ENCODE measurements at places on chromosomes 3 and 15.

DNA sequence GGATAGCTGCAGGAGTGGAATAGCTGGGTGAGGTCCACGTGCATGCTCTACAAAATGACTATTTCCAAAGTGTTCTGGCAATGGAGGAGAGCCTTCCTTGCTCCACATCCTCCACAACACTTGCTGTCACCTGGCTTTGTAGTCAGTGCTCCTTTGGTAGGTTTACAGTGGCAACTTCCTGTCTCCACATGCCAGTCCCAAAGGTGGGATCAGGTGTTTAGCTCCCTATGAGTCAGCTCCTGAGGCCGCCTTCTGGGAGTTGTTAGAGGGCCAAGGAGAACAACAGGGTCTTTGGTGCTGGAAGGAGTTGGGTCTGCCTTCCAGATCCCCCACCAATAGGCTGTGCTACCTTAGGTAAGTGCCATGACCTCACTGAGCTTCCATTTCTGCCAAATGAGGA, 15.3 kb upstream of the LIMD1 start:
- DNase-seq, result no peak

DNA sequence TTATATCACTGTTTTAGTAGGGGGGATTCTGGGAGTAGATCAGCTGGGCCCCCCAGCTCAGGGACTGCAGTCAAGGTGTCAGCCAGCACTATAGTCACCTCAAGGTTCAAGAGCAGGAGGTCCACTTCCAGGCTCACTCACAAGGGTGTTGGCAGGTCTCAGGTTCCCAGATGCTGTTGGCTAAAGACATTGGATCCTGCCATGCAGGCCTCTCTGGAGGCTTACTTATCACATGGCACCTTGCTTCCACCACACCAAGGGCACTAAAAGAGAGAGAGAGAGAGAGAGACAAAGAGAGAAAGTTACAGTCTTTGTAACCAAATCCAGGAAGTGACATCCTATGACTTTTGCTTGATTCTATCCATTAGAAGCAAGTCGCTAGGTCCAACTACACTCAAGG, 7.5 kb upstream of the PPP1R14D start:
- no peak for DNase-seq

DNA sequence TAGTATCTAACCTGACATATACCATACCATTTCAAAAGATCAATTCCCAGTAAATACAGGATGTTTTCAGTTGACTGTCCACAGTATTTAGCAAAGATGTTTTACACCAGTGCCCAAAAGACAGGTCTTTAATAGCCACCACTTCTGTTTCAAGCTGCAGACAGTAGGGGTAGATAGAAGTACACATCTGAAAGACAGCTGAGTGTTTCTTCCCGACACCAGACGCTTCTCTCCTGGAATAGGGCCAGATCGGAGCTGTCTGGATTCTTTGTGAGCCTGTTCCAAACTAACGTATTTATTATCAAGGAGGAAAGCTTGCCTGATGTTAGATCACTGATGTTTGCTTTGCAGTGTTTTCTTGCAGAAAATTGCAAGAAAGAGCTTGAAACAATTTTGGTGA, 136.1 kb upstream of the RBMS3 start:
- peak; percentile 41 for DNase-seq

DNA sequence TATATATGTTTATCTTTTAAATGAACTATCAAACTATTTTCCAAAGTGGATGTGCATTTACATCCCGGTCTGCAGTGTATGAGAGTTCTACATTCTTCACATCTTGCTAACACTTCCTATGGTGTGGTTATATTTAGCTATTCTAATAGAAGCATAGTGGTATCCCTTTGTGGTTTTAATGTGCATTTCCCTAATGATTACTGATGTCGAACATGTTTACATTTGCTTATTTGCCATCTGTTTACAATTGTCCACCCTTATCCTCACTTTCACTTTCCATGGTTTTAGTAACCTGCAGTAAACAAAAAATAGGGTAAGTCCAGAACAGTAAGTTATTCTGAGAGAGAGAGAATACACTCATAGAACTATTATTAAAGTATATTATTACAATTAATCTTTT, 360.5 kb upstream of the NAALADL2 start:
- no peak for DNase-seq

GRCh38 chr15:36832774-36833463, 253.5 kb downstream of the CDIN1 start:
- DNase-seq, result no peak

GRCh38 chr3:101243285-101244211, 76.8 kb downstream of the IMPG2 start:
- no peak for DNase-seq

GRCh38 chr15:101445562-101446517, 43.7 kb downstream of the PCSK6 start:
- no peak for DNase-seq
